ENCODE measurements at places on chromosomes 16 and 17.

DNA sequence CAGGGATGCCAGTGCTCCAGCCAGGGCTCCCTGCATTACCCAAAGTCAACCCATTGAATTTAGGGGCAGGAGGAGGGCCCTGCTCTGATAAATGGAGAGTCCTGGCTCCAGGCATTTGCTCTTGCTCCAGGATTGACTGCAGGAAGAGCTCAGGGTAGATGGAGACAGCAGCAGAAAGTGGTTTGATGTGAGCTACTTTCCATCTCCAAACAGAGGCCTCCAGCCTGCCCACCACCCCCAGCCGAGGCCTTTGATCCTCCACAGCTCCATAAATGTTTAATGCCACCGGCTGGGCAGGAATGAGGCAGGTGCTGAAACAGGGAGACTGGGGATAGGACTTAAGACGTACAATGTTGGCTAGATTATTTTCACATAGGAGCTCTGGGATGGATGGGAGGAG lies 4.3 kb upstream of the SEZ6 start:
- DNase-seq: no peak

- no peak for DNase-seq
Observed at GRCh38 chr16:77221482-77221881, 22.3 kb downstream of the SYCE1L start.

DNA sequence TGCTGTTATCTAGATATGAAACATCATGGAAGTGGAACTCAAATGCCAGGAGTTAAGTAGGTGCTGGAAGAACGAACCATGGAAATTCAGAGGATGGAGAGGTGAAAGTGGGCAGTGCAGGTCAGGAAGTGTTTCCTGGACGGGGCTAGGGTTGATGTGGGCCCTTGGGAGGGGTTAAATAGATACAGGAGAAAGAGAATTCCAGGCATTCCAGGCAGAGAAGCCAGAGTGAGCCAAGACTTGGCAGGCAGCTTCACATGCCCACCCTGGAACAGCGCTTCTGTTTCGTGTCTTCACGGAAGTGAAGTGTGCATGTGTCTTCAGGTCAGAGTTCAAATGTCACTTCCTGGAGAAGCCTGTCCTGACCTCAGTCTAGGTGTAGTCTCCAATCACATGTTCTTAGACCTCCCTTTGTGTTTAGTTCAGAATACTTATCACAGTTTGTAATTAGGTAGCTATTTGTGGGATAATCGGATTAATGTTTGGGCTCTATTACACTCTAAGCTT lies 41.3 kb downstream of the GP2 start:
- DNase-seq: no peak

GRCh38 chr17:29020576-29020975 lies 14.7 kb upstream of the SEZ6 start:
- no peak for DNase-seq

GRCh38 chr17:64064331-64064730 lies 43.9 kb upstream of the ICAM2 start:
- DNase-seq: no peak

GRCh38 chr17:60231234-60231633 lies 81.5 kb downstream of the CA4 start:
- no peak for DNase-seq

GRCh38 chr17:3861761-3862681 lies 16.0 kb upstream of the NCBP3 start:
- DNase-seq: no peak

- DNase-seq: no peak
Observed at GRCh38 chr17:63537001-63537400, 13.3 kb upstream of the DCAF7 start.

- peak; percentile 20 for DNase-seq
Observed at GRCh38 chr16:75471723-75472633, 7.5 kb upstream of the TMEM170A start.

GRCh38 chr16:678858-679813 lies 1.1 kb upstream of the STUB1 start:
- no peak for DNase-seq

DNA sequence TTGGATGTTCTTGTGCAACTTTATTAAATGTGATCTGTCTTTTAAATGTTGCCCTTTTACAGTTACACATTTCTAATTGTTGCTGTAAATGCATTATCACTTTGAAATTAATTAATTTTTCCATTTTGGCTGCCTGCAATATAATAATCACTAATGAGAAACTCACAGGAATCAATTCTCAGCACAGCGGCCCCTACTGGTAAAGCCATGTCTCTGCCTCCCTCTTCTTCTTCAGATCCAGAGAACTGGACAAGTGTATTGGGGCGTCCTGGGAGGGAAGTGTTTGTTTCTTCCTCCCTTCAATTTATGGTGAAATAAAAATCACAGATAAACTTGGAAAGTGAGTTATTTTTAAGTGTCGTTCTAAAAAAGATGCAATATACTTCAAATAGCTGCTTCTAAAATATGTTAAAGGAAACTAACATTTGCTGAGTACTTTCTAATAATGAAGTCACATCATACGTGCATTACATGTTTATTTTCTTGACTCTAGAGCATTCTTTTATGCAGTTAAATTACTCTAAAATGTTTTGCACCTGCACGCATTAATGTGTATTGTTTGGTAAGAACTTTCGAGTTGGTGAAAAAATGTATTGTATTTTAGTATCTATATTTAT lies 338.0 kb downstream of the WWOX start:
- DNase-seq: peak; percentile 6

GRCh38 chr17:34998205-34998604 lies 17.9 kb downstream of the LIG3 start:
- peak; percentile 58 for DNase-seq

GRCh38 chr16:10577305-10578202 lies 2.8 kb downstream of the EMP2 start:
- DNase-seq: no peak

- DNase-seq: no peak
Observed at GRCh38 chr17:34579979-34580684, 750 bp downstream of the TMEM132E start.

DNA sequence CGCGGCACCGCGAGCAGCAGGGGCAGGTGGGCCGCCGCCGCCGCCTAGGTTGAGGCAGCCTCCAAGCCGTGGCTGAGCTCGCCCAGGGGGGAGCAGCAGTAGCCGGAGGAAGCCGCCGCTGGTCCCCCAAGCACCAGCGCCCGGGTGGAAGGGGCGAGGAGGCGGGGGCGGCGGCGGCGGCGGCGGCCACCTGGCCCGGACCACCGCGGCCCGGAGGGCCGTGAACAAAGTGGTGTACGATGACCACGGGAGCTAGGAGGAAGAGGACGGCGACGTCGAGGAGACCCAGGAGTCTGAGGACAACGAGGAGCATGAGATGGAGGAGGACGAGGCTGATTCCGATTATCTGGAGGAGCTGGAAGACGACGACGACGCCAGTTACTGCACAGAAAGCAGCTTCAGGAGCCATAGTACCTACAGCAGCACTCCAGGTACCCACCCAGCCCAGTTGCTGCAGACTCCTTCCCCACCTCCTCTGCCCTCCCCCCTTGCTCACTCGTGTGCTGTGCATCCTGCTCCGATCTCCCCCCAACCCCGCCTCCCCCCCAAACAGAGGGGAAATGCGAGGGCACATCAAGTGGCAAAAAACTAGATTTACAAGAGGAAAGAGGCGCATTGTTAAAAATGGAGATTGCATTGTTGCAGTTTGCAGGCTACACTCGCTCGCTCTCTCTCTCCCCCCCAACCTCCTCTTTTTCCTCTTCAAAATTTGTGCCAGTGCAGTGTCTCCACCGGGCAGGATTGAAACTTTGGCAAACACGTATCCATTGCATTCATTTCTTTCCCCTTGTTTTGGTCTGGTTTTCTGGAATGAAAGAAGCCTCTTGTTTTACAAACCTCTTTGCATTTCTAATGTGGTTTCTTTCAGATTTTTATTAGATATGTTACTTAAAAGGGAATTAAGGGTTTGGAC lies 41.8 kb upstream of the AMZ2 start:
- no peak for DNase-seq

DNA sequence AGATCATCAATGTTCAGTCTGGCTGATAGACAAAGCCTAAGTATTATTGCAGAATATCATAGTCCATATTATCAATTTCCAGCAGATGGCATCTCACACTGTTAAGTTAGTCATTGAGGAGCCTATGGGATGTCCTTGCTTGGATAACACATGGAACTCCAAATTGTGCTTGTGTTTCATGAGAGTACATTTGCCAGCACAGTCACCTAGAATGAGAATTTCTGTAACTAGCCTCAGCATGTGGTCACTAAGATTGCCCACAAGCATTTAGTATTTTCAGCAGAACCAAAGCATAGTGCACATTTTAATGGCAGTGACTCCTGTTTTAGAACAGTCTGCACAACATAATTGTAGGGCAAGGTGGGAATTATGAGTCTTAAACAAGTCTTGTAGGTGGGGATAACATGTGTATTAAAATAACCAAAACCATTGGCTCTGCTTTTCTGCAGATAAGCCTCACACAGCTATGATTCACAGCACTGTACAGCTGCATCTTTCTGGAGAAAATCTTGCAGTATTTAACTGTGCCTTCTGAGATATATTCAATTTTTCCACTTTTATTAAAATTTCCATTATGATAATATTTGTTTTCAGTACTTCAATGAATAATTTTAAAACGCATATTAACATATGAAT lies 882.8 kb upstream of the SOX9 start:
- DNase-seq: no peak

GRCh38 chr17:77579131-77579530 lies 379.4 kb upstream of the TNRC6C start:
- DNase-seq: no peak

- no peak for DNase-seq
Observed at GRCh38 chr16:81319221-81319912, 4.6 kb downstream of the GAN start.

DNA sequence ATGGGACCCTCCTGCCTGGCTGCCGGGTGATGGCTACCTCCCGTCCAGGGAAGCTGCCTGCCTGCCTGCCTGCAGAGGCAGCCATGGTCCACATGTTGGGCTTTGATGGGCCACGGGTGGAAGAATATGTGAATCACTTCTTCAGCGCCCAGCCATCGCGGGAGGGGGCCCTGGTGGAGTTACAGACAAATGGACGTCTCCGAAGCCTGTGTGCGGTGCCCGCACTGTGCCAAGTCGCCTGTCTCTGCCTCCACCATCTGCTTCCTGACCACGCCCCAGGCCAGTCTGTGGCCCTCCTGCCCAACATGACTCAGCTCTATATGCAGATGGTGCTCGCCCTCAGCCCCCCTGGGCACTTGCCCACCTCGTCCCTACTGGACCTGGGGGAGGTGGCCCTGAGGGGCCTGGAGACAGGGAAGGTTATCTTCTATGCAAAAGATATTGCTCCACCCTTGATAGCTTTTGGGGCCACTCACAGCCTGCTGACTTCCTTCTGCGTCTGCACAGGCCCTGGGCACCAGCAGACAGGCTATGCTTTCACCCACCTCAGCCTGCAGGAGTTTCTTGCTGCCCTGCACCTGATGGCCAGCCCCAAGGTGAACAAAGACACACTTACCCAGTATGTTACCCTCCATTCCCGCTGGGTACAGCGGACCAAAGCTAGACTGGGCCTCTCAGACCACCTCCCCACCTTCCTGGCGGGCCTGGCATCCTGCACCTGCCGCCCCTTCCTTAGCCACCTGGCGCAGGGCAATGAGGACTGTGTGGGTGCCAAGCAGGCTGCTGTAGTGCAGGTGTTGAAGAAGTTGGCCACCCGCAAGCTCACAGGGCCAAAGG lies 36.8 kb downstream of the NLRC5 start:
- DNase-seq: no peak

DNA sequence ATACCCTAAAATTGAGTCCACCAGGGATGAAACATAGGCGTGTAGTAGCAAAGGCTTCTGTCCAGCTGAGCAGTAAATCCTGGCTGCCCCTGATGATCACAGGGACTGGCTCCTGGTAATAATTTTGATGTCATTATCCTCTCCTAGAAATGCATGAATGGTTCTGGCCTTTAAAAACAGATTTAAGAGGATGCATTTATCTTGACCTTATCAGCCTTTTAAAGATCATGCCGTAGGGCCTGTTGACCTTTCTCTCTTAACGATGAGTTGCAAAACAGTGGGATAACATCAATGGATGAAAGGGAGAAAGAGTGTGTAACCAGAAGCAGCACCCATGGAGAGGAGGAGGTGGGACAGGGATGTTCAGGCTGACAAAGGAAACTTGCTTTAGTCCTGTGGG lies 128.5 kb downstream of the CA10 start:
- DNase-seq: no peak

DNA sequence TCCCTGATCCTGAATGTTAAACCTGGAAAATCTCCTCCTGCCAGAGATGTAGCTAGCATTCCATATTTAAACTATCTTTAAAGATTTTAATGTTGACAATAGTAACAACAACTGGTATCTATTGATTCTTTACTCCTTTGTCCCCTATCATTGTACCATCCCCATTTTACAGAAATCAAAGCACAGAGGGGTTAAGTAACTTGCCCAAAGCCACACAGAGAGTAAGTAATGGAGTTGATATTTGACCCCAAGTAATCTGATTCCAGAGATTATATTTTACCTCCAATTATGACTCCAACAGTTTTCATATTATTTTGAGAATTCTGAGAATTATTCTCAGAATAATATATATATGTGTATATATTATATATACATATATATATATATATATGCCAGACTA lies 37.7 kb upstream of the RGS9 start:
- DNase-seq: no peak

GRCh38 chr16:51818342-51818944 lies 667.4 kb upstream of the SALL1 start:
- DNase-seq: no peak

- DNase-seq: no peak
Observed at GRCh38 chr17:19551591-19552148, 18.0 kb downstream of the SLC47A1 start.

- DNase-seq: no peak
Observed at GRCh38 chr16:19118938-19119431, 5.2 kb downstream of the ITPRIPL2 start.

DNA sequence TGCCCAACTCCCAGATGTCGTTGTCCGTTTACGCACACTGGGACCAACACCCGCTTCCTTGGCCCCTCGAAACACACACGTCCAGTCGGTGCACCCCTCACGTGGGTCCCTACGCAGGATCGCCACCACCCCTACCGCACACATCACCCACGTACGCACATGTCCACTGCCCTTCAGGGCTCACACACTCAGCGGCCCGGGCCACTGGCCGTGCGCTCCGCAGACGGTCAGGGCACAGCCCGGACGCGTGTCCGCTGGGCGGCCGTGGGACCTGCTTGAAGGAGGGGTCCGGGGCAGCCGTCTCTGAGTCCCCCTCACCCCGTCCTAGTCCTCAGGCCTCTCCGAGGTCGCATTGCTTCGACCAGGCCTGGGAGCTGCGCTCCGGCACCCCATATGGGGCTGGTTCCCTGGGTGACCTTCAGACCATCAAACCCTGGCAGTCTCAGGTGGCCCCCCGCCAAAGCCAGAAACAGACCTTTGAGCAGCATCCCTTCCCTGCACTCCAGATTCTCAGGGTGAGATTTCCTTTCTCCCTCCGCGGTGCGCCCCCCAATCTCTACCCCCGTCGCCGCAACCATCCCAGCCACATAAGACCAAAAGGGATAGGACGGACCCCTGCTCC lies 914 bp upstream of the GPRC5B start:
- no peak for DNase-seq

DNA sequence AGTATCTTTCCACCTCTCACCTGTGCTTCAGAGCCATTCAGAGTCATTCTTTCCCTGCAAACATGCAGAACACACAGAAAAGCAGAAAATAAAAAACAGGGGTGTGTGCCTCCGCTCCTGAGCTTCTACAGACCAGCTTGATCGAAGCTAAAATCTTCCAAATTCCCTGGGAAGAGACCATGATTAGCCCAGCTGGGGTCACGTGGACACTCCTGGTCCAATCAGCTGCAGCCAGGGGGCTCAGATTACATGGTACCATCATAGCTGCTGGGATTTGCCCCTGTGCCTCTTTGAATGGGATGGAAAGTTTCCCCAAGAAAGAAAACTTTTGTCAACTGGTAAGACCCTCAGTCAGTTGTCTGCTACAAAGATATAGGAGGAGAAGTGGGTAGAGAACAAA lies 159.9 kb downstream of the TMEM114 start:
- no peak for DNase-seq
